Stimulated activated CD8-positive, alpha-beta memory T cell treated with anti-CD3 and anti-CD28 coated beads, Interleukin-15, amount 100 ng/mL, for 48 hours (primary cell): ENCODE measurements at places on chromosomes 7 and 10.

GRCh38 chr7:15889507-15889906 is 203.0 kb upstream of the MEOX2 start:
- DNase-seq, result no peak

DNA sequence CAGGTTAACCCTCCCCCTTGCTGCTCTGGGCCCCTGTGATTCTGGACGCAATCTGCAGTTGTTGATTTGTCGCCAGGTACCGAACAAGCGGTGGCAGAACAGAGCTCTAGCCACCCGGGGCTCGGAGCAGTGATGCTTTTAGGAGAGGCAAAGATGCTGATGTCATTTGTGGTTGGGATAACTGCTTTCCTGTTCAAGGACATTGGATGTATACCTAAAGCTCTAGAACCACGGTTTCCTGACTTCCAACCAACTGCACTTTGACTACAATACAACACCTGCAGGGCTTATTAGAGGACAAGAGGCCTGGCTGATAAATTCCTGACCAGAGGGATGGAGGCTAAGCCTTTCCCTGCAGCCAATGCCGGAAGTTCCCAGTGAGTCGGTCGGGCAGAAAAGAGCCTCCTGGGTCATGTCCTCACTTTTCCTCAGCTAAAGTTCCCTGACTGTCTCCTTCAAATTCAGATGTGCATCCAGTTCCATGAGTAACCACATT is 6.5 kb upstream of the RBM20 start:
- DNase-seq, result no peak

DNA sequence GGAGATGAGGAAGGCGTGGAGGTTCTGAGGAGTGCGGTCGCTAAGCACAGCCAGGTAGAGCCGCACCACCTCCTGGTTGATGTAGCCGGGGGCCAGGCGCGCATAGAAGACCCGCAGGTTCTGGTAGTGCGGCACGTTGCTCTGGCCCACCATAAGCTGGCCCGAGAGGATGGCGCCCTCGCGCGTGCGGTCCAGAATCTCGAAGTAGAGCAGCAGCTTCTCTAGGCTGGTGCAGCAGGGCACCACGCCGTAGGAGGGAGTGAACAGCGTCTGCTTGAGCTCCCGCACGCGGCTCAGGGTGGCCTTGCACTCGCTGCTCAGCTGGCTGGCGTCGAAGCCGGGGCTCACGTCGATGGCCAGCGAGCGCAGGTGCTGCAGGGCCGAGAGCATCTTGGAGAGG is 77.8 kb upstream of the TNRC18 start:
- DNase-seq, result no peak

DNA sequence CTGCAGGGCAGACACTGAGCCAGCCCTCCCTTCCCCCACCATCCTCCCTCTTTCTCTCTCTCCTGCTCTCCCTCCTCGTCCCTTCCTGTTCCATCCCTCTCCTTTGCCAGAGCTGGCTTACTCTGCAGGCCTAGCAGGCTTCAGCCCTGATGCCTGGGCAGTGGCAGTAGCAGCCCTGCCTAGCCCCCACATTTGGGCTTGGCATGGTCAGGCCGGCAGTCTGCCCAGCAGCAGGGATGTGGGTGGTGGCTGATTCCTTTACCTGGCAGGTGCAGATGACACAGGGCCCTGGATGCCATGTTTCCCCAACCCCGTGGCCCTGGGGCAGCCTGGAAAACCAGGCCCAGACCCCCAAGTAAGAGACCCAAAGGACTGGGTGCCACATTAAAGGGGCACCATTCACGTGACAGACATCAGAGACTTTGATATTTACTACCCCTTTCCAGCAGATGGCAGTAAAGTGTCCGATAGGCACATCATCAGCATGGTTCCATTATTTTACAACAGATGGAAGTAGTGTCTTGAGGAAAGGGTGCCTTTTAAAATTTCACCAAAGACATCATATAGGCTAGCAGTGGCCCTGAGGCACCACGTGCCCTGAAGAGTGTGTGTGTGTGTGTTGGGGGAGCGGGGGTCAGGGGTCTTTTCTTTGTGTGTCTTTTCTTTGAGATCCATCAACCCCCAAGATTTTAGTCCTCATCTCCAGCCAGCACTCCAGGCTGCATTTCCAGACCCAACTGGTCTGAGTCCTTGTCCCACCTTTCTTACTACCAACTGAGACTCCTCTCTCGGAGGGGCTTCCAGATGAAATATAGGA is 5.9 kb downstream of the KCP start:
- no peak for DNase-seq

DNA sequence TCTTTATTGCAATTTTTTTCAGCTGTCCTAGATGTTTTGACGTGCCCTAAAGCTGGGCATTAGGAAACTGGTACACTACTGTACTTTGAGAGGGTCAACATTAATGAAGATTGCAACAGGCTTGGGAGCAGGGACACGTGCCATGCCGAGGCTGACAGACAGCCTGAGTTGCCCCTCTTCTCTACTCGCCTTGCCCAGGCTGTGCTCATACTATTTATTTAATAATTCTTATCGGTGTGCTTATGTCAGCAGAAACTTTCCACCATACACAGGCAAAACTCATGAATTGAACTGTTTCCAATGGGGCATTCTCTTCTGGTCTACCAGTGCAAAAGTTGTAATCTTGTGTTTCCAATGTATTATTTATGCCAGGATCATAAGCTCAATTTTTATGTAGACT is 24.4 kb downstream of the C7orf57 start:
- DNase-seq, result no peak

DNA sequence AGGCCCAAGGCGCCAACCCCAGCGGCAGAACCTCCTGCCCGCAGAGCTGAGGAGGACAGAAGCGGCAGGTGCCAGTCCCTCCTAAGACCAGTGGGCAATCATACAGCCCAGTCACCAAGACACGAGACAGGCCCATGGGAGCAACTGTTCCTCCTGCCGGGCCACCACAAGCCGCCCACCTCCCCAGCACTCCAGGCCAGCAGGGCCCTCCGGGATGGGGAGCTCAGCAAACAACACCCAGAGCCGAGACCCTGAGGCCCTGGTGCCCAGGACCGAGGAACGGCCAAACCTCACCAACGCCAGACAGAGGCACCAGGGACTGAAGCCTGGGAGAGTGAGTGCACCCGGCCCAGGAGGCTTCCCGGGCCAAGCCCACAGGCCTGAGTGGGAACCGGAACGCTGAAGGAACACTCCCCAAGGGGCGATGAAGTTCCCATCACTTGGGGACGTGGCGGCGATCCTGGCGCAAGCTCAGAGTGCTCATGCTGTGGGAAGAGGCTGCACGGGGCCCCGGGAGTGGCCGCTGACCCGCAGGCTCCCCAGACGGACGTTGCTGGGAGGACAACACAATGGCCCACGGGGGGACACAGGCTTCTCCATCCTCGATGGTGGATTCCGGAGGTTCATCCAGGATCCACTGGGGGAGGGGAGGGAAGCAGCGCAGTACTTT is 35.1 kb downstream of the GPER1 start:
- no peak for DNase-seq
